Fibroblast of skin of left quadriceps (primary cell): ENCODE measurements at places on chromosomes 3 and 15.

DNA sequence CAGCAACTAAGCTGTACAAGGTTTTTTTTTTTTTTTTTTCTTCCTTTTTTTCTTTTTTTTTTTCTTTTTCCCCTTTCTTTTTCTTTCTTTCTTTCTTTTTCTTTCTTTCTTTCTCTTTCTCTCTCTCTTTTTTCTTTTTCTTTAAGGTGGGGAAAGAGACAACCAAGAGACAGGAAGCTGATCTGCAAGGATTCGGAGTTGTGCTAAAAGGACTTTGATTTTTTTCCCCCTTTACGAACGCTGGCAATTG is 148 bp downstream of the RBMS3 start:
- DNase-seq = no peak

GRCh38 chr3:128794770-128795649 is 69.0 kb downstream of the RAB7A start:
- DNase-seq = peak; percentile 25

DNA sequence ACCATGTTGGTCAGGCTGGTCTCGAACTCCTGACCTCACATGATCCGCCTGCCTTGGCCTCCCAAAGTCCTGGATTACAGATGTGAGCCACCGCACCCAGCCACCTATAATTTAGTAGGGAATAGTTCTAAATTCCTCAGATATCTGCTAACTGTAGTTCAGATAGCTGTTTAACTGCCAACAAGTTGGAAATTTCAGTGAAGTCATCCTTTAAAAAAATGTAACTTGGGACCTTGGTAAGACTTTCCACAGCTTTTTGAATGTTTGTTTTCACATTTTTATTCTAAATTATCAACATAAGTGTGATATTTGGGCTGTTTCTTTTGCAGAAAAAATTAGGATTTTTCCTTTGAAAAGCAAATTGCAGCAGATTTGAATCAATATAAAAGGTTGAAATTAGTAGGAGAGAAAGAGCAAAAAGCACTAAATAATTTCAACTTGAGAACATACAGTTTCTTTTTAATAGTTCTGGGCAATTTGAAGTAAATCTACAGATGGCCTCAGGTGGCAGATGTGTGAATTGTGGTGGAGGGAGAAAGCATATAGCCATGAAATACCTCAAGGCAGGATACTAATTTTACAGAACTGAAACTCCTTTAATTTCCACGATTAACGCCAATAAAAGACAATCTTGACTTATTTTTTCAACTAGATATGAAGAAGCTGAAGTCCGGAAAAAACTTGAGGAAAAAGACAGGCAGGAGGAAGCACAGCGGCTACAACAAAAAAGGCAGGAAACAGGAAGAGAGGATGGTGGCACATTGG is 34.3 kb downstream of the USP8 start:
- DNase-seq = no peak

- no peak for DNase-seq
Measured at GRCh38 chr3:32392536-32393302, 1.1 kb downstream of the CMTM7 start.

GRCh38 chr15:81880314-81880713 is 165.5 kb downstream of the MEX3B start:
- no peak for DNase-seq

- no peak for DNase-seq
Measured at GRCh38 chr3:168028086-168028485, 67.6 kb downstream of the GOLIM4 start.

GRCh38 chr3:14150491-14151230 is 25.8 kb downstream of the TMEM43 start:
- no peak for DNase-seq

GRCh38 chr3:79597709-79598108 is 170.1 kb downstream of the ROBO1 start:
- no peak for DNase-seq

GRCh38 chr3:45332901-45333407 is 55.4 kb upstream of the LARS2 start:
- DNase-seq = no peak
